Gastroesophageal sphincter (tissue), 4 donors: ENCODE measurements at places on chromosomes 7 and 10.

GRCh38 chr7:18038382-18038781, 10.7 kb upstream of the PRPS1L1 start:
- no peak for ATAC-seq

DNA sequence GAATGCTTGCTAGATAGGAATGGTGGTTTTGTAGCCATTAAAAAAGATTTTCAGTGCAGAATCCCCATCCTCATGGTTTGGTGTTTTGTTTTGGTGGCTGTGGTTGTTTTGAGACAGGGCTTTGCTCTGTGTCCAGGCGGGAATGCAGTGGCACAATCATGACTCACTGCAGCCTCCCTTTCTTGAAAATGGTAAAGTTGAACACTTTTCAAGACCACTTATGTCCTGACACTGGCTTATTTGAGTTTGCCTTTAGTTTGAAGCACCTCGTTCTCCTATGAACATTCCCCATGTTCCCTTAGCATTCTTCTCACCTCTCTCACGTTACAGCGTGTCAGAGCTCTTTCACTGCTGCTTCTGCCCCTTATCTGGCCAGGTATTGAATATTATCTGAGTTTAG, 140.1 kb downstream of the LRRC4 start:
- ATAC-seq: no peak

- ATAC-seq: no peak
These were observed 604.9 kb upstream of the NRG3 start for GRCh38 chr10:81270051-81270450.

GRCh38 chr10:66273966-66274519, 651.8 kb upstream of the LRRTM3 start:
- ATAC-seq: no peak

- ATAC-seq: no peak
These were observed 202.7 kb downstream of the EBF3 start for GRCh38 chr10:129761197-129761972.

DNA sequence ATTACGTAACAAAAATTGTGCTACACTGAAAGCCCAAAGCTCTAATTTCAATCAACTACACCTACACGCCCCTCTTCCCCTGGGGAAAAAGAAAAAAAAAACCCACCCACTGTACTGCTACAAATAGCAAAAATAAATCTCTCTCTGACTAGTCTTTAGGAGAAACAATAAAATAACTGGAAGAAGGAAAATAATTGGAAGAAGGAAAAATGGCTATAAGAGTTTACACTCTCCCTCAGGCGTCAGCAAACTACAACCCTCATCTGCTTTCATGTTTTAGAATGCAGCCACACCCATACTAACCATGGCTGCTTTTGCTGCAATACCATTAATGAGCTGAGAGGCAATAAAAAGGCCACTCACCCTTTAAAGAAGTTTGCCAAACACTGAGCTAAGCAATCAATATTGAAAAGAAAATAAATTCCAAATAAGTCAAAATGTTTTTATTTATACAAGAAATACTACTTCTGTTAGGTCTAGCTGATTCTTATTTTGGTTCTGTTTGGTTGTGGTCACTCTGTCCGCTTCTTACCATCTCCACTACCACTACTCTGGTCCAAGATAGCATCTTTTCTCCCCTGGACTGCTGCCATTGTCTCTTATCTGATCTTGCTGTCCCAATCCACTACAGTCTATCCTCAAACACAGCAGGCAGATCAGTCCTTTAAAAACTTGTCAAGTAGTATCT, 3.8 kb downstream of the MINDY3 start:
- no peak for ATAC-seq

DNA sequence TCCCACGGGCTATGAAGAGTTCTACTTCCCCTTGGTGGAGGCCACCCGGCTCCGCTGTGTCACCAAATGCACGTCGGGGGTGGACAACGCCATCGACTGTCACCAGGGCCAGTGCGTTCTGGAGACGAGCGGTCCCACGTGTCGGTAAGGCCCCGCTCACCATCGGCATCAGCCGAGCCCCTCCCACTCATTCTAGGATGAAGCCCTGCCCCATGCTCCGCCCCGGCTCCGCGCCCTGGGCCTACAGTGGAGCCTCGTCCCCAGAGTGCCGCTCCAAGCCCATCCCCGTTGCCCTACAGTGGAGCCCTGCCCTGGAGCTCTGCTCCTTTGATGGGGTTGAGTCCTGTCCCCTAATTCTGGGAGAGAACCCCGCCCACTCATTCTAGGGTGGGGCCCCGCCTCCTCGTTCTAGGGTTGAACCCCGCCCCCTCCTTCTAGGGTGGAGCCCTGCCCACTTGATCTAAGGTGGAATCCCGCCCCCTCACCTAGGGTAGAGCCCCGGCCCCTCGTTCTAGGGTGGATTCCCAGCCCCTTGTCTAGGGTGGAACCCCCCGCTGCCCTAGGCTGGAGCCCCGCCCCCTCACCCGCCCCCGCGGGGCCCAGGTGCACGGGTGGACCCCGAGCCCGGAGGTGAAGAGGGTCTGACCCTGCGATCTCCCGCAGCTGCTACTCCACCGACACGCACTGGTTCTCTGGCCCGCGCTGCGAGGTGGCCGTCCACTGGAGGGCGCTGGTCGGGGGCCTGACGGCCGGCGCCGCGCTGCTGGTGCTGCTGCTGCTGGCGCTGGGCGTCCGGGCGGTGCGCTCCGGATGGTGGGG, 3.4 kb upstream of the MUC12 start:
- ATAC-seq: peak; percentile 49

- no peak for ATAC-seq
These were observed 1.9 kb downstream of the DNAH11 start for GRCh38 chr7:21544715-21545114.

GRCh38 chr10:24463611-24464426, 254.9 kb downstream of the KIAA1217 start:
- ATAC-seq: peak; percentile 69

DNA sequence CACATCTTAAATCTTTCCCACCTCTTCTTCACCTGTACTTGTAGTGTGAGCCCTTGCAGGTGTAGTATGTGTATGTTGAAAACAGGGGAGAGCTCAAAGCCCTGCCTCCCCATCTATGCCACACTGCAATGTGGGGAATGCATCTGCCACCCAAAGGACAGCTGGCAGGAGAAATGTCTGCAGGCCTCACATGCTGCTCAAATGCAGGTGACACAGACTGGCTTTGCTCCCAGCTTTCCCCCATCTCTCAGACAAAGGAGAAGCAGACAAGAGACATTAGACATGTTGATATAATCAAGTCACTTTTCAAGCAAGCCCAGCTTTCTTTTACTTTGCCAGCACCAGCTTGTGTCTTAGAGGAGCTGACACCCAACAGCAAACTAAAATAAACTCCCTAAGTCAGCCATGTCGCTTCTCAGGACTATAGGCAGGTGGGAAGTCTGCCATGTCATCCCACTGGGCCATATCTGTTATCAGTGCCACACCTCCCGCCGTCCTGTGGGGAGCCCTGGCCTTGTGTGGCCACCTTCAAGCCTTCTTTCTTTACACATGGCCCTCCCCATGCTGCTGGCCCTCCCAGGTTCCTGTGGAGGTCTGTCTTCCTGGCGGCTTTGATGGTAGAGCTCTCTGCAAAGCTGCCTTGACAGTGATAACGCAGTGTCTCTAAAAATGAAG, 102.1 kb downstream of the CXCL12 start:
- no peak for ATAC-seq

DNA sequence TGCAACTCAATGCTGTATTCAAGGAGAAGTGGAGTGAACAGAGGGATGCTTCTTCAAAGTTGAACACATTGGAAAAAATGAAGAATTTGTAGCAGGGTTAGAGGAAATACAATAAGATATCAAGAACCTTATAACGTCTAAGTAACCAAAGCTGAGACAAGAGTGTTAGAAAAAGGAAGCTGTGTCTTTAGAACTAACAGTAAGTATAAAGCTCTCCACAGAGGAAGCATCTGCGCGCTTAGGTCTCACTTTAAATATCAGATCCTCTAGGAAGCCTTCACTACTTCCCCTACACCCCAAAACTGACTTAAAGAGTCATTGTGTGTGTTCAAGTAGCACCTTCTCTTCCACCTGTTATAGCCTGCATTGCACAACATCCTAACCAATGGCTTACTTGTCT, 43.0 kb downstream of the CH25H start:
- no peak for ATAC-seq

GRCh38 chr7:86788948-86789347, 145.2 kb downstream of the GRM3 start:
- ATAC-seq: no peak

GRCh38 chr10:118373786-118374185, 31.7 kb upstream of the FAM204A start:
- no peak for ATAC-seq

- ATAC-seq: no peak
These were observed 22.5 kb upstream of the ANTXRL start for GRCh38 chr10:46264336-46264735.

- ATAC-seq: no peak
These were observed 33.9 kb downstream of the PTER start for GRCh38 chr10:16470747-16471146.

DNA sequence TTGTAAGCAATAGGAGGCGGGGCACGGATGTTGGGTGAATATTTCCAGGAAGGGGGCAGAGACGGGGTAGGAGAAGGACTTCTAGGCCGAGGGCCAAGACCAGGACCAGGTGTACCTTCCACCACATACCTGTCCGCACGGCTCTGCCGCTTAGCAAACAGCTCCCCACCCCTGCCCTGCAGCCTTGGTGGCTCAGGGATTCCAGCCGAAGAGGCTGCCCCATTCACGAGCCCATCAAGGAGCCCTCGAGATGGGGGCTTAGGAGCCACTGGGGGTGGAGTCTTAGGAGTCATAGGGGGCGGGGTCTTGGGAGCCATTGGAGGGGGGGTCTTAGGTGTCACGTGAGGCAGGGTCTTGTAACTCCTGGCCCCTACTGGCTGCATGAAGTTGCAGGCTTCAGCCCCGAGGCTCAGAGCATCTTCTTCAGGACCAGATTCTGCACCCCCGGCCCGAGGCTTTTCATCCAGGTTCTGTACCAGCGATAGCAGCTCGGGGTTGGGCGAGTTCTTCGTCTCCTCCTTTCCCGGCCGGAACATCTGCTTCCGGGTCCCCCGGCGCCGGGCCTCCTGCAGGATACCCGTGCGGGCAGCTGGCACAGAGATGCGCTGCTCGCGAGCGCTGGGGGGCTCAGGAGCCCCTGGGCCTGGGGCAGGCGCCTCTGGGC, 6.1 kb upstream of the MYOZ1 start:
- ATAC-seq: peak; percentile 65

DNA sequence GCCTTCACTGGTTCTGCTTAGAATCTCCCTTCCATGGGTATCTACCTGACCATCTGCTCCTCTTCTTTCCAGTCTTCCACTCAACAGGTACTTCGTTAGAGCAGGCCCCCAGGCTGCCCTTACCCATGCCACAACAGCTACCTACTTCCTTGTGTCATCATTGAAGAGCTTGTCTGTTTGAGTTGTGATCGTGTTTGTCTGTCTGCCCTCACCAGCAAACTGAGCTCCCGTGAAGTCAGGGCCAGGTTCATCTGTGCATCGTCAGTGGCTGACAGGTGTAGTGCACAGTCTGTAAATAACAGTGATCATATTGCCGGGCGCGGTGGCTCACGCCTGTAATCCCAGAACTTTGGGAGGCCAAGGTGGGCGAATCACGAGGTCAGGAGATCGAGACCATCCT, 5.0 kb downstream of the NIPSNAP2 start:
- no peak for ATAC-seq

DNA sequence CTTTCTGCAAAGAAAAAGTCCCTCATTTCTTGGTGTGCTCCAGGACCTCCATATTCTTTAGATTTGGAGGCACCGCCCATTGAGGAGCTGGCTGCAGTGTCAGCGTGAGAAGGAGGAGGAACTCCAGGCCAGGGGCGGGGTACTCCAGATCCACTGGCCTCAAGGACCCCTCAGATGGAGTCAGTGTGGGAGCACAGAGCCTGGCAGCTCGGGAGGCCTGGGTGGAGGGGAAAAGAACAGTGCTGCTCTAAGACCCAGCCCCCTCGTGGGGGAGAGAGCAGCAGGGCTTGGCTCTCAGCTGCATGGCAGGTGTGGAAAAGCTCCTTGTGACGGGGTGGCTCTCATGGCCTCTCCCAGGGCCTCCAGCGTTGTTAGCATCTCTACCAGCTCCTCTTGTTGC, 70.5 kb downstream of the ITGB1 start:
- ATAC-seq: no peak

DNA sequence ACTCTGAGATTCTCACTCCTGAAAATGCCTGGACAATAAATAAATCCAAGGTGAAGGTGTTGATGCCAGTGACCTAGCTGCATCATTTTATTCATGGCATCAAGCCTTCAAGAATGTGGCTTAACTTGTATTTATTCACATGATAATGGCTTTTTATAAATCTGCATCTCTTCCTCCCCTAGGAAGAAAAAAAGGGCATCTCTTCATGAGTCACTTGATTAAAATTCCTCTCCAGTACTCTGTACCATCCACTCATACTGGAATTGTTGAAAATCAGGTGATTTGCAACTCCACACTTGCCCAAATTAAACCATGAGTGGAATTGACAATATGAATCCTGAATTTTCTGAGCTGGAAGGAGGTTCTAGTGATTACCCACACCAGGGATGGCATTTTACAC, 30.2 kb downstream of the PTPRE start:
- no peak for ATAC-seq

DNA sequence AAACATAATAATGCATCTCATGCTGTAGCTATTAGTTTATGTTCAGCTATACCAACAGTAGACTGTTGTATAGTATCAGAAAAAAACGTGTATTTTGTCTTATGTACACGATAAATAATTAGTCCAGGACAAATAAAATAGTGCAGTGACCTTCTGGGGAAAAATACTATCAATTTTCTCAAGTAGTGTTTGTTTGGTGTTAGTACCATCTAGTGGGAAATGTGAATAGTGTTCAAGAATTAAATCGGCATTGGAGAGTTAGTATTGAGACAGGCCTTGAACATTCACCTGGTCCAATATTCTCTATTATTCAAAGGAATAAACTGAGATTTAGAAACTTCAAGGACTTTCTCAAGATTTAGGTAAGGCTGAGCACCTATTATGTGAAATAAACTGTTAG, 21.7 kb upstream of the OR2A5 start:
- no peak for ATAC-seq

GRCh38 chr7:71735961-71736556, 604.1 kb downstream of the GALNT17 start:
- no peak for ATAC-seq

DNA sequence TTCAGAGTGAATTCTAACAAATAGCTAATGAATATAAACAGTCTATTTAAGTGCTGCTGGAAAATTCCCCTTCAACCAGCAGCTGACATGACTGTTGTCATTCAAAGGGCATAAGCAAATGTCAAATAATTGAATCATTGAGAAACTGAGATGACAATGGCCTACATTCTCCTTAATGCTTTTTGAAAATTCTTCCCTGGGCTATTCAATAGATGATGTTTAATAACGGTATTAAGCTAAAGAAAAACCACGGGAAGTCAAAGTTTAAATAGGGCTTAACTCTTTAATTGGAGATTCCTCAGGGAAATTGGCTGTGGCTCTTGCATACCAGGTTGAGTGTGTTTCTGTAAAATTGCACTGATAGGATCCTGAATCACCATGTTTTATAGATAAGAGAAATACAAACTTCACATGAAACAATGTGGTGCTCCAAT, 77.0 kb downstream of the ARL4A start:
- no peak for ATAC-seq

DNA sequence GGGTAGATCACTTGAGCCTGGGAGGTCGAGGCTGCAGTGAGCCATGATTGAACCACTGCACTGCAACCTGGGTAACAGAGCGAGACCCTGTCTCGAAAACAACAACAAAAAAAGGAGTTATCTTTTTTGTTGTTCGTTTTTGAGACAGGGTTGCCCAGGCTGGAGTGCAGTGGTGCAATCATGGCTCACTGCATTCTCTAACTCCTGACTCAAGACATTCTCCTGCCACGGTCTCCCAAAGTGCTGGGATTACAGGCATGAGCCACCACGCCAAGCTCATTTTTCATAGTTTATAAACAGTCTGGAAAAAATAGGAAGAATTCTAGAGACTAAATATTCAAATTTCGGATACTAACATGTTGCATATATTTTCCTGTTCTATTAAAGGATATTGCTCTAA, 29.4 kb downstream of the SFXN4 start:
- no peak for ATAC-seq
